ENCODE measurements at places on chromosomes 1 and 21.

GRCh38 chr1:89065079-89065868, at the start of gene GBP1:
Gene GBP1 (minus strand): TSS chr1:89065208. CDS start chr1:89063234, 1,974 bp downstream.
- DNase-seq = no peak

- DNase-seq = no peak
Observed at GRCh38 chr1:92230736-92231135, 13.0 kb downstream of the C1orf146 start.

- peak; percentile 74 for DNase-seq
Observed at GRCh38 chr1:155085504-155086127, 7.0 kb downstream of the EFNA3 start.

DNA sequence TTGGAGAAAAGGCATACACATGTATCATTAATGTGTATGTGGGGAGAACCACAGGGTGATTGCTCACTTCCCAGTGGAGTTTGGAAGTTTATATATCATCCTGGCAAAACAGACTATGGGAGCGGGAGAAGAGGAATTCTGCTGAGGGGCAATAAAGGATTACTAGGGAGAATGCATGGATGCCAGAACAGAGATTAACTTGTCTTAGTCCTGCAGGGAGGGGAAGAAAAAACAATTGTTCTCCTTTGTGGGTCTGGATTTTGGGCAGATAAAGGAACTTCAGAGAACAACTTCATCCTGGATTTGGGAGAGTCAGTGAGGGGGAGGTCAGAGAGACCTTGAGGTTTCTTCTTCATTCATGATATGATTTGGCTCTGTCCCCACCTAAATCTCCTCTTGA, 55.9 kb upstream of the SOX13 start:
- no peak for DNase-seq

- DNase-seq = no peak
Observed at GRCh38 chr21:34535886-34536285, 23.9 kb upstream of the KCNE1 start.

DNA sequence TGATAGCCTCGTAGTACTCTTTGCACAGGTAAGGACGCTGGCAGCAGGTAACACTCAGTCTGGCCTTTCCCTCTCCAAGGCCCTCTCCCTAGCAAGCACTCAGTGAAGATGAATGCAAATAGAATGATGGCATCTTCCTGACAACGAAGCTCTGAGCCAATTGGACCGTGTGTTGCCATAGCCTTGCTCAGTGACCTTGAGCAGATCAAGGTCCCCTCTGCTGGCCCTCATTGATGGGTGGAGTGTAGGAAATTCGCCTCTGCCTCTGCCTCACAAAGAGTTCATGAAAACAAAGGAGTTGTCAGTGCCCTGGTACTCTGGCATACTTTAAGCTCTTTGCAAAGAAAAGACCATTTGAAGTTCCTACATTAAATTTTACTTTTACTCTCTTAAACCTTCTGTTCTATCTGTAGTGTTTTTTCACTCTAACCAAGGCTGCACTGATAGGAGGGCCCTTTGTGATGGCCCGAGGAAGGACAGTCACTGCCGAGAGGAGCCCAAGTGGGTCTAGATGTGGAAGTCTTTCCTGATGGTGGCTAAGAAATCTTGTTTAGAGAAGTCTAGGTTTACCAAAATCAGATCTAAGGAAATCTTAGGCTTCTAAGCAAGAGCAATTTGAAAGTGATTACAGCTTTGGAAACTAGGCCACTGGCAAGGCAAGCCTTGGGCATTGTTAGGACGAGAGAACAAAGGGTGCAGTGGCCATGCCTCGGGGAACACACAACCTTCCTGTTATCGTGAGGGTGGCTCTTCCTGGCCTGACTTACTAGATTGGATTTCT, 38.2 kb downstream of the SMYD2 start:
- no peak for DNase-seq

DNA sequence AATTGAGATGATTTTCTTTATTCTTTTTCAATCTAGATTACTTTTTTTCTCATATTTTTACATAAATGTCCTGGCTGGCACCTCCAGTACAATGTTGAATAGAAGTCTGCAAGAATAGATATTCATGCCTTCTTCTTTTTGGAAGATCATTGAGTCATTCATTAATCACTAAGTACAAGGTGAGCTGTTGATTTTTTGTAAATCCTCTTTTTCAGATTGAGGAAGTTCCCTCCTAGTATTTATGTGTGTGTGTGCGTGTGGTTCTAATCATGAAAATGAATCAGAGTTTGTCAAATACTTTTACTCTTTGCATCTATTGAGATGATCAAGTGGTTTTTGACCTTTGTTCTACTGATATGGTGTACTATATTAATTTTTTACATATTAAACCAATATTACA, 859.3 kb downstream of the KCNT2 start:
- DNase-seq = no peak

- no peak for DNase-seq
Observed at GRCh38 chr1:200415789-200416593, 6.2 kb upstream of the ZNF281 start.

- peak; percentile 61 for DNase-seq
Observed at GRCh38 chr1:9281908-9282695, 10.6 kb upstream of the SPSB1 start.

DNA sequence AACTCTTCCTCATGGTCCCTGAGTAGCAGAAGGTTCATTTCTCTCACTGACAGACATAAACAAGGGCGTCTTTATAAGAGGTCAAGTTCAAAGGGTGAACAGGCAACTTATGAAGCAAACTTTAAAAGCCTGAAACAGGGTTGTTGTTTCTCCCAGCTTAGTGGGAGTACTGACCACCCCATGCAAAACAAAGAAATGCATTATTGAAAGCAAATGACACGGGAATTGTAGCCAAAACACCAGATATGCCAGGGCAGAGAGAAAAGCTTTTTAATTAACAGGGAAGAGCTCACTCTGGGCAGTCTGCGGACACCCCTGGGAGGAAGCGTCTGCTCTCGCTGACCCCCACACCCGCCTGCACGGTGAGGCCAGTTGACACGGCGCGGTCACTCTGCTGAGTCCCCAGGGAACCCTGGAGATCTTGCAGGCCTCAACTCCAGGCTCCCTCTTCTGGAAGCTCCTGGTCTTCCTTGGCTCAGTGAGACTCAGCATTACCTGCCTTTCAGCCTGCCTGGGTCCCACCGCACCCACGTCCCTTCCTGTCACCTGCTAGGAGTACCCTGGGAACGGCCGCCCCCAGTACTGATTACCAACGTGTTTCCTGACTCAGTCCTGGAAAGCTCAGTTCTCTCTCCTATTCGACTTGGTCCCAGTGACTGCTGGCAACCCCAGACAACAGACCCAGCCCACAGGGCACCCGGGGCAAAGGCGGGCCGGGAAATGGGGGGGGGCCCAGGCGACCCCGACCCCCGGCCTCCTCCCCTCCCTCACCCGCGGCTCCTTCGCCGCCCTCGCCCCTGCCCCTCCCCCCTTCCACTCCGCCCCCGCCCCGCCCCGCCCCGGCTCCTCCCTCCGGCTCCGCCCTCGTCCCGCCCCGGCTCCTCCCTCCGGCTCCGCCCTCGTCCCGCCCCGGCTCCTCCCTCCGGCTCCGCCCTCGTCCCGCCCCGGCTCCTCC, 972 bp downstream of the CFAP410 start:
- DNase-seq = peak; percentile 98

DNA sequence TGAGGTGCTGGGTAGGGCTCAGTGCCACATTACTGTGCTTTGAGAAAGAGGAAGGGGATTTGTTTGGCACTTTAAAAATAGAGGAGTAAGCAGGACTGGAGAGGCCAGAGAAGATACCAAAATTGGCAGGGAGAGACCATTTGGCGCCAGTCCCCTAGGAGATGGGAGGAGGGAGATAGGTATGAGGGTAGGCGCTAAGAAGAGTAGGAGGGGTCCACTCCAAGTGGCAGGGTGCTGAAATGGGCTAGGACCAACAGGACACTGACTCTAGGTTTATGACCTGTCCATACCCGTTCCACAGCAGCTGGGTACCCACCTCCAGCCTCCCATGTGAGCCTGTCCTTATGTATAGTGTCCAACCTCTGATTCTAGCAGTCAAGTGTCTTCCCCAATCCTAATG, 1.0 kb upstream of the CRTC2 start:
- peak; percentile 41 for DNase-seq

DNA sequence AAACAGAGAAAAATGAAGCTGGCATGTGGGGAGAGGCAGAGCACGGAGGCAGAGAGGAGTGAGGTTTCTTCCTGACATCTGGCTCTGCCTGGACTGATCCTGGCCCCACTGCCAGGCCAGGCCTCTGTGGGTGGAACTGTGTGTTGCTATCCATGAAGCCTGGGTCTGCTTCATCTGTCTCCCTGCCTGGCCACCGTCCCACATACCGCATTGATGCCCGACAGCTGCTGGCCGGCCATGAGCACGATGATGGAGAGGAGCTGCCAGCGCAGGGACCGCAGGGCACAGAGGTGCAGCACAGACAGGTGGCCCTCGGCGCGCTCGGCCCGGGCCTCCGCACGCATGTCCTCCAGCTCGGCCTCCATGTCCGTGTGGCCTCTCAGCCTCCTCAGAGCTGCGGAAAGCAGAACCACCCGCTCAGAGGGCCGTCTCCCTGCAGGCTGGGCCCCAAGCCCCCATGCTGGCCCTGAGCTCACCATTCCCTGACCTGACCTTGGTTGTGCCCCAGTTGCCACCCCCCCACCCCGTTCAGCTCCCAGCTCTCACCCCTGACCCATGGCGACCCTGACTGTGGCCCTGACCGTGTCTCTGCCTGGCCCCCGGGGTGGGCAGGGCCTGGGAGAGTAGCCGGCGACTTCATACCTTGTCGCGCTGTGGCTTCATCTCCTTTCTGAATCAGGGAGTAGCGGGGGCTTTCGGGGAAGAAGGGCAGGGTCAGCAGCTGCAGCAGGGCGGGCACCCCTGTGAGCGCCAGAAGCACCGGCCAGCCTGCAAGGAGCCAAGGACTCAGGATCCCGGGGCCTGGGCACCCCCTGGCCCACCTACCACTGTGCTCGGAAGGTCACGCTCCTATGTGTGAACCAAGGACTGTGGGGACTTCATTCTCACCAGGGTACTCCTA, 11.5 kb downstream of the SLC2A7 start:
- peak; percentile 26 for DNase-seq

- DNase-seq = no peak
Observed at GRCh38 chr21:42344631-42345030, 6.2 kb downstream of the TFF2 start.

- DNase-seq = no peak
Observed at GRCh38 chr1:216888731-216889130, 165.5 kb upstream of the ESRRG start.

GRCh38 chr1:53131590-53131938, 10.9 kb downstream of the SLC1A7 start:
- no peak for DNase-seq

- DNase-seq = no peak
Observed at GRCh38 chr1:41414296-41414695, 53.1 kb downstream of the FOXO6 start.

DNA sequence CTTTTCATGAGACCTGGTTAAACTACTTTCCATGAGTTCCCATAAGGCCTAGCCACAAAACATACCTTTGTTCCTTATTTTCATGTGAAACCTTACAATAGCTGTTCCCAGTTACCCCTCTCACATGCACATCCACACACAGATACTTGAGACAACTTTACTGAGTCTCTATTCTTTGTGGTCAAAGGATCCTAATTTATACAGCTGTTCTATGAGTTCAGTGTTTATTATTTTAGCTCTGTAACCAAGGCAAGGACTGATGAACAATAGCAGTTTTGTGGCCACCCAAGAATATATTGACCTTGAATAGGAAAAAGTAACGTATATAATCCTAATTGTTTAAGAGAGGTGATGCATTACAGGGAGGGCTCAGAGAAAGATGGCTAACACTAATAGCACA, 160.5 kb upstream of the CACYBP start:
- DNase-seq = no peak

- no peak for DNase-seq
Observed at GRCh38 chr1:23103001-23103889, 65.4 kb downstream of the LUZP1 start.

- DNase-seq = no peak
Observed at GRCh38 chr1:57384901-57385300, 39.0 kb downstream of the DAB1 start.

DNA sequence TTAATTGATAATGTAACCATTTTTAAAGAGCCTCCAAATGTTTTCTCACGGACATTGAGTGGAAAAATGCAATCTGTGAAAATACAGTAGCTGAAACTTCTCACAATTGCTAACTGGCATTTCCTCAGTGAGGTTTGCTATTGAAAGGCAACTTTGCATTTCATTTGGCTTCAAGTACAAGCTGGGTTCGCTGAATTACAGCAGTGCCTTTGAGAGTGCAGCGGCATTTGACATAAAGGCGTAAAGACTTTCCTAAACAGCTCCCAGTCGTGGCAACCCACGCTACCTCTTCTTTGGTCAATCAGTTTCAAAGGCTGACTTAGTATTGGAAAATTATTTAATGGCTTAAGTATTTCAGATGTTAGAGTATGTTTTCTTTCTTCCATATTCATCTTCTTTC, 39.3 kb upstream of the ZBTB18 start:
- DNase-seq = no peak

GRCh38 chr1:232438476-232438875, 191.5 kb downstream of the SIPA1L2 start:
- peak; percentile 66 for DNase-seq

DNA sequence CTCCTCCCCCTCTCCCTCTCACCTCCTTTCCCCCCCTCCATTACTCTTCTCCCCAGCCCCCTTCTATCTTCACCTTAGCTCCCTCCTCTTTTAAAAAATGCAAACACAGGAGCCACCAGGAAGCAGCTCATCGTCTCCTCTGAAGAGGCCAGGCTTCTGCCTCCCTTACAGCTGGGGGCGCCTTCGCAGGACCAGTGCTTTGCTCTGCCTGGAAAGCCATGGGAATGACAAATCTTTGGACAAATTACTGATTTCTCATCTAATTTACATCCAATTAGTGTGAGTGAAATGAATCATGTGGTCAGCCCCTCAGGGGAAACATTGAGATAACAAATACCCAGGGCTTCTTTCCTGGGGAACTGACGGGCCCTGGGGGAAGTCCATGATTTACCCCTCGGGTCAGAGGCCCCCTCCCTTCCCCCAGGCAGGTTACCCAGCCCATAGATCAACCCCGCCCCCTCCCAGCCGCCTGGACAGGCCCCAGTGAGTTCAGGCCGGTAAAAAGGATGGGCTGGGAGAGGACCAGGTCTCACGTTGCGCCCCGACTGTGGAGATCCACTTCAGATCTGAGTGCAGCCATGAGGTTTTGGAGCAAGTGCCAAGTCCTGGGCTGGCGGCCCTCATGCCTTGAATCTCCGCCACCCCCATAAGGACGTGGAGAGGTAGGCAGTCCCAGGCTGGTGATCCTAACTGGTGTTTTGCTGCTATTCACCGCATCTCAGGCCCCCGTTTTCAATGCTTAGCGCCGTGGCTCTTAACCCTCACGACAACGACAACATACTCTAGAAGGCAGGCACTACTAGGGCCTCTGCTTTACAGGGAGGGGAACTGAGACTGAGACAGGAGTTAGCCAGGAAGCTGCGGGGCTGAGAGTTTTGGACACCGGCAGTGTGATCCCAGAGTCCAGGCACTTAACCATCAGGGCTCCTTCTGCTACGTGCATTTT, 300.8 kb downstream of the RRAGC start:
- peak; percentile 89 for DNase-seq

All from H7 (cell line).